DMS79 treated with DMSO at 0.1 percent for 48 hours (cell line): ENCODE measurements at places on chromosomes 7 and 10.

GRCh38 chr10:43706166-43706565 lies 57.5 kb upstream of the ZNF32 start:
- DNase-seq = no peak

DNA sequence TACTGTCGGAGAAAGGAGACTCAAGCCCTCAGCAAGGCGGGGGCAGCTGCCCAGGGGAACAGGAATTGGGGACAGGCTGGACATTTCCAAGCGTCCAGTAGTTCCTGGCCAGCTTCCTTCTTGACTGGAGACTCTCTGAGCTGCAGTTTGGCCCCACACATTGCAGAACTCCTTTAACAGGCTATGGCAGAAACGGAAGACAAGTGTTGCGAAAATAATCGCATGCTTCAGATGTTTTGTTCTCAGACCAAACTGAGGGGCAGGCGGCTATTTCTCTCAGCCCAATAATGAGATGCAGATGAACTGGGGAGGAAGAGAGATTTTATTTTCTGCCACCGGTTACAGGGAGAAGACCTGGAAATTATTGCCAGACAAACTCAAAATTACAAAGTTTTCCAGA lies 88.0 kb upstream of the PFKP start:
- no peak for DNase-seq

- DNase-seq = no peak
Observed at GRCh38 chr7:151167197-151167961, at the start of gene GBX1. Gene GBX1 (minus strand): TSS chr7:151167694. CDS start chr7:151167548, 146 bp downstream.

DNA sequence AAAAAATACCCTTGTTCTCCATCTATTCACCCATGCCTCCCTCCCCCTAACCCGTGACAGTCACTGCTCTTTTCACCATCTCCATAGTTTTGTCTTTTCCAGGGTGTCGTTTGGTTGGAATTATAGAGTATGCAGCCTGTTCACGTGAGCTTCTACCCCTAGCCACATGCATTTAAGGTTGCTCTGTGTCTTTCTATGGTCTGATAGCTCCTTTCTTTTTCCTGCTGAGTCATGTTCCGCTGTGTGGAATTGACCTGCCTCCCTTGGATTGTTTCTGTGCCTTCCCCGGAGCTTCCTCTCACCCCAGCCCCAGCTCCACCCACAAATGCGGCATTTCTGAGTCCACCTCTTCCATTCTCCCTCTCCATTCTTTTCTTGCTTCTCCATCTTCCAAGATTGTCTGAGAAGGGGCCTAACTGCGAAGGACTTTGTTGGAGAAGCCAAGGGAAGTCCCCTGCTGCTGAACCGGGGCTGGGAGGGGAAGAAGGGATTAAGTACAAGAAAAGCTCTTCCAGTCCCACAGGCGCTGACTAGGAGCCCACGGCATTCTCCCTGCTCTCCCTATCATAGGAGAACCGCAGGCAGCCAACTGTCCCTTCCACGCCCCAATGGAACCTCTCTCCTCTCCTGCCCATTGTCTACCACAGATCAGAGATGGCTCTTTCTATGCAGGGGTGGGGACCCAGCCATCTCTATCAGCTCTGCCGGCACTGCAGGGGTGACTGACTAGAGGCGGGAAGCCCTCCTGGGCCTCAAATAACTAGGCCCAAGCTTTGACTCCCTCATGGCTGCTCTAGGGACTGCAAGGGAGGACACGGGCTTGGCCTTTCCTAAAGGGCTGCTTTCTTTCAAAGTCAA lies 87.5 kb upstream of the ANLN start:
- DNase-seq = no peak

DNA sequence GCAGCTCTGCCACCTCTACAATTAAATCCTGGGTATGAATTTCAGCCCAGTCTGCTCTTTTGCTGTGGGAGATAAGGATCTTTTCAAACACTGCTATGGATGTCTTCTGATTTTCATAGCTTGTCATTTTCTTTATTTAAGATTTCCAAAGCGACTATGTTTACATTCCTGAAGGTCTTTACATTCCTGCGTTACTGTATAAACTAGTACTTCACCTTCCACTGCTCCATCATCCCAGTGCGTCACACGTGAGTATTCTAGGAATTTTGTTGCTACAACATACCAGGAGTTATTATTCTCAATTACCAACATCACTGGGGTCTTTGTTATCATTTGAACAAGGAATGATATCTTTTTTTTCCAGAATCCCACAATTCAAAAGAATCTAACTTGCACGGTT lies 944.7 kb downstream of the SORCS3 start:
- DNase-seq = no peak

DNA sequence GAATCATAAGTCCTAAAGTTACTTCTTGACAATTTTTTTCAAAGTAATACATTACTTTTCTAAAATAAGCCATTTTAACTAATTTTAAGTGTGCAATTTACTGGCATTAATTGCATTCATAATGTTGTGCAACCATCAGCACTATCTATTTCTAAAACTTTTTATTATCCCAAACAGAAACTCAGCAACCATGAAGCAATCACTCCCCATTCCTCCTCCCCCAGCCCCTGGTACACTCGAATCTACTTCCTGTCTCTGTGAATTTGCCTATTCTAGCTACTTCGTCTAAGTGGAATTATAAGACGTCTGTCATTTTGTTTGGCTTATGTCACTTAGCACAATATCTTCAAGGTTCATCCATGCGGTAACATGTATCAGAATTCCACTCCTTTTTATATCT lies 84.9 kb downstream of the MKX start:
- no peak for DNase-seq

DNA sequence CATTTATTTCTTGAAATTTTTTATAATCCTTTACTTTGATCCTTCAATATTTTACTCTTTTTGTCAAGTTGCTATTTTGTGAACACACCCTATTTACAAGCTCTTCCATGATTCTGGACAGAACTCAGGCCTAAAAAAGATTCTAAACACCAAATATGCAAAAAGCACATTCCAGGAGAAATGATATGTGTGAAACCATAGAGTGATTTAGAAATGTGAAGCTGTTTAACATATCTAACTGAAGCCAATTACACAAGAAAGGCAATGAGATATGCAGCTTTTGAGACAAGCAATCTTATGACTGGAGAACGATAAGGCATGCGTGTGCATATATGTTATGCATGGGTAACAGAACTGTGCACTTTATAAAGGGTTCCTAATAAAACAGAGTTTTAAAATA lies 243.0 kb downstream of the CACNA2D1 start:
- DNase-seq = no peak

- no peak for DNase-seq
Observed at GRCh38 chr7:34718867-34719266, 60.8 kb downstream of the NPSR1 start.

DNA sequence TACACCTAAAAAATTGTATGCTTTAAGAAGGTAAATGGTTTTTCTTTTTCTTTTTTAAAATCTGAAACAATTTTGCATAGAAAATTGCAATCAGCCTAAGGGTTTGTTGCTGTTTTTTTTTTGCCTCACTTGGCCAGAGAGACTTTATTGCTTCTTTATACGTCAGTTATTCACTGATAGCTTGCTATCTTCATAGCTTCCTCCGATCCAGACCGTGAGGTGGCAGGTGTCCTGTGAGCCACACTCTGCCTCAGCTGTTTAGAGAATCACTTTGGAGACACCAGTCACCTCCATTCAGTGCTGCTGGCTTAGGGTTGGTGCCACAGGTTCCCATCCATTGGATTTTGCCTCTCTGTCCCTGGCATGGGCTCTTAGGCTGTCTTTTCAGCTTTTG lies 68.0 kb downstream of the HHEX start:
- no peak for DNase-seq

DNA sequence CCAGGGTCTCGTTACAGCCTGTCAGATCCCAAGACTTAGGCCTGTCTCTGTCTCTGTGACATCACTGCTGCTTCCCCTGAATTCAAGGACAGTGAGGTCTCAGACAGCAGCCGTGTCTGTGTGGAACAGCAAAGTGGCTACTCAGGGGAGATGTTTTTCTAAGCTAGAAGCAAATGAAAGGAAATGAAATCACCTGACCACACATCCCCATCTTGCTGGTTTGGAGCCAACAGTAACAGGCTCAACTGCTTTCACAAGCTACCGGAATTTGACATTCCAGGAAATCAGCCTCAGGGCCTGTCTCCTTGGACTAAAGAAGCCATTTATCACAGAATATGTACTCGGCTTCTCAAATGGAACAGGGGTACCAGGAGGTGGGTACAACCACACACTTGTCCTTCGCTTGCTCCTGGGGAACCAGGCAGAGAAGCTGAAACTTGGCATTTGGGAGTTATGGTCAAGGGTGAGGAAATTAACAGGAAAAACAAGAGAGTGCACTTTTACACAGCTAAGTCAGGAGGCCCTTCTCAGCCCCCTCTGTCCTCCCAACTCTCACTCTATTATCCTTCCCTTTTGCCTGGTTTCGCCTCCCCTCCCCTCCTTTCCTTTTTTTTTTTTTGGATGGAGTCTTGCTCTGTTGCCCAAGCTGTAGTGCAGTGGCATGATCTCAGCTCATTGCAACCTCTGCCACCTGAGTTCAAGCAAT lies 73.2 kb downstream of the SPDYE5 start:
- no peak for DNase-seq

GRCh38 chr10:126459032-126459831 lies 71.0 kb upstream of the ADAM12 start:
- DNase-seq = no peak

DNA sequence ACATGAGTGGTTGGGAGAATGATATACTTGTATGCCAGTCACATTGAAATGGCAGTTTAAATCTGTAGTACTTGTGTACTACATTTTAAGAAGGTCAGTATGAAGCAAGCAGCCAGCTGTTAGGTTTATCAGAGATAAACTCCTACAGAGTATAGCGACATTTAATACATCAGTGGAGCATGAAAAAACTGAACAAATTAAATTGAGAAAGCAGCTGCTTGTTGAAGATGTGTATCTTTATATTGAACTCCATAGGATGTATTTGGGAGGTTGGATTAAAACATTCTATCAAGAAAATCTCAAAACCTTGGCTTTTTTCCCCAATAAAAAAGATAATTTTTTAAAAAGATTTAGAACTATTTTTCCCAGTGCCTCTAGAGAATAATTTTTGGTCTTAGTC lies 47.8 kb downstream of the PHF14 start:
- DNase-seq = no peak

DNA sequence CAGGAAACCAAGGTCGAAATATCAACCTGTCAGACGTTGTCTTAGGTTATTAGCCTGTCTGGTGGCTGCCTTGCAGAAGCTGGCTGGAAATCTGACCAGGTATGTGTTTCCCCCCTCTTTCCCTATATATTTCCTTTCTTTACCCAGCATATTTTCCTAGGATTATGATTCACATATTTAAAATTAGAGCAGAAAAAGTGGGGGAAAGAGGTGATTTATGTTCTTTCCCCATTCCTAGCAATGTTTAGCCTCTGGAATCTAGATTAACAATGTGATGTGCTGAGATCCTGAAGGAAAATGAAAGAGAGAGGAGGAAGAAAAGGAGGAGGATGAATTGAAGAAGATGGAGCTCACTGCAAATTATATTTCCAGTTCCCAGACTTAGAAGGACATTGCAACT lies 421.4 kb upstream of the AUTS2 start:
- DNase-seq = no peak

GRCh38 chr10:89515031-89515841 lies 20.2 kb downstream of the SLC16A12 start:
- no peak for DNase-seq

GRCh38 chr7:115984105-115984504 lies 46.5 kb downstream of the TFEC start:
- no peak for DNase-seq

DNA sequence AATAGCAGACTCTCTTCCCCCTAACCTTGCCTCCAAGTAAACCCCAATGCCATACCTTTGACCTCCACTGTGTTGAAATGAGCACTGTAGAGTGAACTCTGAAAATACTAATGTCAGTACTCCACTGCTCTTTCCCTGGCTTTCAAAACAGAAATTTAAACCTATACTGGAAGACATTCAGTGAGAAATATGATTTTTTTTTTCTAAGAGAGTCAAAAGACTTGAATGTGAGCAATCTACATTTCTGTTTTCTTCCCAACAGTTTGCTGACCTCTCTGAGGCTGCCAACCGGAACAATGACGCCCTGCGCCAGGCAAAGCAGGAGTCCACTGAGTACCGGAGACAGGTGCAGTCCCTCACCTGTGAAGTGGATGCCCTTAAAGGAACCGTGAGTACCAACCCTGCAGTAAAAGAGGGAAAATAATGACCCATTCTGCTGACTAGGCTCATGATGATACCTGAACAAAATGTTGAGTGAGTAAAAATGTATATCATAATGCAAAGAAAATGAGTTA lies 6.4 kb downstream of the VIM start:
- no peak for DNase-seq
